ENCODE measurements at places on chromosomes 1 and 21.

DNA sequence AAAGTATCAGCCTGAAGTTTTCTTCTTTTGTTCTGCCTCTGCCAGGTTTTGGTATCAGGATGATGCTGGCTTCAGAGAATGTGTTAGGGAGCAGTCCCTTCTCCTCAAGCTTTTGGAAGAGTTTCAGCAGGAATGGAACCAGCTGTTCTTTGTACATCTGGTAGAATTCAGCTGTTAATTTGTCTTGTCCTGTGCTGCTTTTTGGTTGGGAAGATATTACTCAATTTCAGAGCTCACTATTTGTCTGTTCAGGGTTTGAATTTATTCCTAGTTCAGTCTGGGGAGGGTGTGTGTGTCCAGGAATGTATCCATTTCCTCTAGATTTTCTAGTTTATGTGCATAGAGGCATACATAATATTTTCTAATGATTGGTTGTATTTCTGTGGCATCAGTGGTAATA, 12.8 kb downstream of the ZNF678 start:
- DNase-seq, result no peak

GRCh38 chr1:191669629-191670028, 488.6 kb upstream of the RGS18 start:
- DNase-seq, result no peak

DNA sequence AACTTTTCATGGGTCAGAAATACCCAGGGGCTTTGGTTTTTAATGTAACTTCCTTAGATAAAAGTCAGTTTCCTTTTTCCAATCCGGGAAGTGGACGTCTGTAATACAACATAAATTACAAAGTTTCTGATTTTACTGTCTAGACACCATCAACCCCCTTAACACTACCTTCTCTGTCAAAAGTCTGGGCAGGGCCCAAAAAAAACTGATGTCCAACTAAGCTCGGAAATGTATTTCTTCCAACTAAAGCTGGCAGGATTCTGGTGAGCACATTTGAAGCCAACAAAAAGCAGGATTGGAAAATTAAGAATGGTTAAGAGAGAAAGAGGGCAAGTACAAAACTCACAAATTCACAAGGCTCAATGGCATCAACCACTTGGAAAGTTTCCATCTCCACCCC, 24.3 kb downstream of the DDAH1 start:
- no peak for DNase-seq

DNA sequence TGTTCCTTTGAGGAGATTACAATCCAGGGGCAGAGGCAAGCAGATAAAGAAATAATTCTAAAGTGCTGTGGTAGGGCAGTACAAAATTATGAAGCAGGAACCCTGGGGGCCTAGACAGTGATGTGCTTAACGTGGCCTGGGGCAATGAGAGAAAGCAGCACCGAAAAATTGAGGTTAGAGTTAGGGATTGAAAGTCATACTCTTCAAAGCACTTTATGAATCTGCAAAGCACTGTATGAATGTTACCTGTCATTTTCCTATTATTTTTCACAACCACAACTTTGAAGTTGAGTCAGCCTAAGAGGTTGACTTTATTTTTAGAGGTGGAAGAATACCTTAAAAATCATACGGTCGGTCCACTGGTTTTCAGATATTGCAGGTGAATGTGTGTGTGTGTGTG, 183.4 kb upstream of the NFIA start:
- DNase-seq, result no peak

DNA sequence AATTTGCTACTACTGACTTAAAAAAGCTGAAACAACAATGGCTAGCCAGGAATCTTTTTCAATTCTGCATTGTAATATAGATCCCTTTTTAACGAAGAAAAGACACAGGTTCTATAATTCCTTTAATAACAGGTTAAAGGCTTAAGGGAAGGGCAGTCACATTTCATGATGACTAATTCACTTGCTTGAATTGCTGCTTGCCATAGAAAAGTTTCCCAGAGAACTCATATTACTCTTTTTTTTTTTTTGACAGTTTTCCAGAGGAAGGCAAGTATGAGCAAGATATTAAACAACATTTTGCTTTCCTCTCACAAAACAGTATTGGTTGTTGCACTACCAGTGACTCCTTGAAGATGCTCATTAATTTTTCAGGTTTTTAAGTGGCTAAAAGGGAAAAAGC, 60.9 kb downstream of the IL23R start:
- DNase-seq, result no peak

GRCh38 chr1:224172229-224172628, 10.8 kb upstream of the DEGS1 start:
- no peak for DNase-seq

DNA sequence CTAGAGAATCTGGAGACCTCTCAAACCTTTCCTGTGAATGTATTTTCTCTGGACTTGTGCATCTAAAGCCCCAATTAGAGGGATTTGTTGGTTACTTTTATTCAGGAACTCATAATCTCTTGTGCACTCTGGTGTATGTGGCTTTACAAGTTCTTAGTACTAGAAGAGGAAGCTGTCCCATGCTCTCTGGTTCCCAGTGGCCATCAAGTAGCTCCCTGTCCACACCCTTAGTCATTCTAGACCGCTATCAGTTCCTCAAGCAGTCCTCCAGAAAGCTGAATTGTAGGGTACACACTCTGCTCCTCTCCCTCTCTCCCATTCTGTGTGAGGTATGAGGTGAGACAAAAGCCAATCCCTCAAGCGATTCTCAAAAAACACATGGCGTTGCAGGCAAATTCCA, 470.3 kb downstream of the PTPRC start:
- DNase-seq, result no peak

DNA sequence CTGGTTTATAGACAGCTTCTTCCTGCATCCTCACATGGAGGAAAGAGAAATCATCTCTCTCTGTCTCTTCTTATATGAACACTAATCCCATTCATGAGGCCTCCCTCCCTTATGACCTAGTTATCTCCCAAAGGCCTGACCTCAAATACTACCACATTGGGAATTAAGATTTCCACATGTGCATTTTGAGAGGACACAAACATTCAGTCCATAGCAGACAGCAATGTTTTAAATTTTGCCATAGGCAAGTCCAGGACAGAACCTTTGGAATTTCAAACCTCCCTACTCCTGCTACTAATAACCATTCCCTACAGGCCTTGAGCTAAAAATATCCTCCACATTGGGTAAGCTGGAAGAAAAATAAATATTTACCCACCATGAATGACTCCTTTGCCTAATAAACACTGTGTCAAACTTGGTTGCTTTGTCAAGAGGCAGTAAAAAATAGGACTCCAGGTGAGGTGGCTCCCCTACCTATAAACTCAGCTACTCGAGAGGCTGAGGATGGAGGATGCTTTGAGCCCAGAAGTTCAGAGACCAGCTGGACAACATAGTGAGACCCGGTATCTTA, 113.7 kb downstream of the ZNF281 start:
- no peak for DNase-seq

DNA sequence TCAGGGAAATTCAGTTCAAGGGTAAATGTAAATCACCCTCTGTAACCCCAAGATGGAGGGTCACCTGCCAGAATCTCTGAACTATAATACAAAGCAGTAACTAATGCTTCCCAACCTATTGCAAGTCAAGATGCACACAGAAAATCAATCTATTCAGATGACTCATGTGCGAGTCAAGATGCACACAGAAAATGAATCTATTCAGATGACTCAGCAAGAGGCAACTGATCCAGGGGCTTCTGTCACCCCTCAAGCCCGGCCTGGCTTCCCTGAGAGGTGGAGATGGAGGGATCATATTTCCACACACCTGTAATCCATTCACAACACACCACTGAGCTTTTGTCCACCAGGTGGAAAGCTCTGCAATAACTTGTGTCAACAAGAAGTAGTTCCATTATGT, 17.4 kb upstream of the HIVEP3 start:
- peak; percentile 55 for DNase-seq

DNA sequence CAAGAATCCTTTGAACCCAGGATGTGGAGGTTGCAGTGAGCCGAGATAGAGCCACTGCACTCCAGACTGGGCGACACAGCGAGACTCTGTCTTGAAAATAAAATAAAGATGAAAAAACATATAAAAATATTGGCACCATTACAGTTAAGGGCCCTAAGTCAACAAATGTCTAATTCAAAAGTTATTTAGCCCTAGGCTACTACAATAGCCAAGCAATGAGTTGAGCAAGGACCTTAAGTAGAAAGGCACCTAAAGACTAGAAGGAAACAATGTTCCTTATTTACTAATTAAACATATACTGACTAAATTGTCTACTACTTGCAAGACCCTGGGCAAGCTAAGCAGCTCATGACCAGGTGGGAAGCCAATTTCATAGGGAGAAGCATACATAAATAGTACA, 4.1 kb downstream of the PIK3R3 start:
- DNase-seq, result no peak

DNA sequence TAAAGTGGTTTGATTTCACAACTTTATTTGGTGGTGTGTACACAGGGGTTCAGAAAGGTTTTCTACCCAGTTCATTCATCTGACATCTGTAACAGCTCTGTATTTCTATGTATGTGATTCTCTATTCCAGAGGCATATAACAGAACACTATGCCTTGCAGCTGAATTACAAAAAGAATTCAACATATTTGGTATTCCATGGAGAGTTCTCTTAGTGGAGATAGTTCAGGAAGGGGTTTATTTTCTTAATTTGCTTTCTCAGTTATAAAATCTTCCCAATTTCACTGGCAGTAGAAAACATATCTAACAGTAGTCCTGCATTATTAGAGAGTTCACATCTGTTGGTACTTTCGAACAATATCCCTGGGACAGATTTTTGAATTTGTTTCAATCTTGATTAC, 207.9 kb upstream of the LYPLAL1 start:
- DNase-seq, result no peak

- no peak for DNase-seq
Measured at GRCh38 chr1:203691447-203691846, 64.8 kb downstream of the ATP2B4 start.

DNA sequence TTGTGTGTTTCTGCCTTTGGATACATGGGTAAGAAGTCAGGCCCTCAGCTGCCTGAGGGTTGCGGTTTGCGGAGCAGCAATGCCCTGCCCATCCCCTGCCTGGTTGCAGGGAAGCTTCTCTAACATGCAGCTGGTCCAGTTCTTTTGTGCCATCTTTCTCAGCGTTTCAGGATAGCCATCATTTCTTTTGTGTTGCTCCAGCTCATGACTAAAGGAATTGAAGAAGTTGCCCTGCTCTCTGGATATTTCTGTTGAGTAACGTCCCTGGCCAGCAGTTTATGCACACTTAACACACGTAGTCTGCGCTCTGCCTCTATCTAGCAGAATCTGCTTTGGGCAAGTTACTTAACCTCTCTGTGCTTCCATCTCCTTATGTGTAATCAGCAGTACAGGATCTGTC, 62.1 kb downstream of the DOP1B start:
- DNase-seq, result no peak

GRCh38 chr21:36487641-36488307, 7.9 kb upstream of the CLDN14 start:
- DNase-seq, result no peak

DNA sequence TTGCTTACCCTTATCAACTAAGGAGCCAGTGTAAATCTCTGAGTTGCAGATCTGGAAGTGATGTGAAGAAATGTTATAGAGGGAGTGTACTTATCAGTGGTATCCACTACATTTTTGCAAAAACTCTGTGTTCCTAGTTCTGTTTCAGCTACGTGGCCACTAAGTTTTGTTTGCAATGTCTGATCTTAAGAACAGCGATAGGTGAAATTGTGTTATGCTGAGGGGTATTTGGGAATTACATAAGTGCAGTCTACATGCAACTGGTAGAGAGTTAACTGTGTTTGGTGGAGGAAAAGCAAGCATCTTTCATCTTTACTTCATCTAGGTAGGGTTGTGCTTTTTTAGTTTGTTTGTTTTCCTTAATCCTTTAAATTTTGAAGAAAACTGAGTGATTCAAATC, 198.8 kb upstream of the SGIP1 start:
- DNase-seq, result no peak

- no peak for DNase-seq
Measured at GRCh38 chr1:27405074-27405473, 12.7 kb downstream of the GPR3 start.

DNA sequence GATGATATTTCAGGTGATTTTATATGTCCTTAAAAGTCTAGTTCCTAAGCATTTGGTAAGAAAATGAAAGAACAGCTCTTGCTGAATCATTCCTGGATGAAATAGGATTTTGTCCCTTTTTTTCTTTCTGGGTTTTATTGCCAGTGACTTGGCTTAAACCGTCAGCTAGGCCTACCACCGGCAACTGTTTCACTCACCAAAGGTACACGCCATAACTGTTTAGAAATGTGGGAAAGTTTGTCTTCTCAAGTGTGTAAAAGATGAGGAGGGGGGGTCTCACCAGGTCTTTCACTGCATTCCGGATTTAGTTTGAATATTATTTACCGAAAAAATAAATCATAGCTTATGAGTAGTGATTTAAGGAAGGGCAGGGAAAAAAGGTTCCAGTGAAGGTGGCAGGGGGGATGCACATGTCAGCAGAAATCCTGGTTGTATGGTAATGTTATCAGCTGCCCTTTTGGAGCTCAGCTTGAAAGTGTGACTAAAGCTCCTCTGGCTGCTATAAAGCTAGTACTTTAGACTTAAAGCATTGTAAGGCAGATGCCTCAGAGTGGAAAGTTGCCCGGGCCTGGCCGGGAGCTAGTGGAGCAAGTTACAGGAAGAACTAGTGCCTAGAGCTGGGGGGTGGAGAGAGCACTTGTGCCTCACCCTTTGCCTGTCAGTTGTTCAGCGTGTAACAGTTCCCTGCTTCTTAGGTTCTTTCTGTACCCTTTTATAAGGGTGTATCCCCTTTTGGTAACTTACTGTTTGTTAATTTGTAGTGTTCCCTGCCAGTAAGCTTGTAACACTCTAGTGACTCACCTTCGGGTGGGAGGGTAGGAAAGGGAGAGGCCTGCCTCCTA, 3.1 kb downstream of the ATP1A1 start:
- DNase-seq, result peak; percentile 55

- no peak for DNase-seq
Measured at GRCh38 chr1:244598611-244599010, 54.3 kb upstream of the DESI2 start.

DNA sequence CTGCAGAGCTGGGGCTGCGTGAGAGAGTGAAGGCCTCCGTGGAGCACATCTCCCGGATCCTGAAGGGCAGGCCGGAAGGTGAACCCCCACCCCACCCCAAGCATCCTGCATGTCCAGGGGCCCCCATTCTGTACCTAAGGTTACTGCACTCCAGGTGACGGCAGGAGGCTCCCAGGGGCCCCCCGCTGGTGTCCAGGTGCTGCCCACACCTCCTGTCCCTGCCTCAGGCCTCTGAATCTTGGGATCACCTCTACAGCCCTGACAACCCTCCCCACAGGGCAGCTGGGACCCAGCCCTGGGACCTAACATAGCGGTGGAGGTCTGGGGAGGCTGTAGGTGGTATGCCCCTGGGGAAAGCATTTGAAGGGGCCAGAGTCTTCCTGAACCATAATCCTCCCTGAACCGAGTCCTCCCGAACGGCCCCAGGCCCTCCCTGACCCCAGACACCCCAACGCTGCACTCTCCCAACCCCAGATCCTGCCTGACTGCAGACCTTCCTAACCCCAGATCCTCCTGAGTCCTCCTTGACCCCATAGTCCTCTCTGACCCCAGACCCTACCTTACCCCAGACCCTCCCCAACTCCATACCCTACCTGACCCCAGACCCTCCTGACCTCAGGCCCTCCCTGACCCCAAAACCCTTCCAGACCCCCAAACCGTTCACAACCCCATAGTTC, 33.5 kb downstream of the TRIM11 start:
- no peak for DNase-seq

GRCh38 chr21:36396971-36397370, 11.8 kb downstream of the CHAF1B start:
- no peak for DNase-seq
